ENCODE measurements at places on chromosomes 11 and 22.

DNA sequence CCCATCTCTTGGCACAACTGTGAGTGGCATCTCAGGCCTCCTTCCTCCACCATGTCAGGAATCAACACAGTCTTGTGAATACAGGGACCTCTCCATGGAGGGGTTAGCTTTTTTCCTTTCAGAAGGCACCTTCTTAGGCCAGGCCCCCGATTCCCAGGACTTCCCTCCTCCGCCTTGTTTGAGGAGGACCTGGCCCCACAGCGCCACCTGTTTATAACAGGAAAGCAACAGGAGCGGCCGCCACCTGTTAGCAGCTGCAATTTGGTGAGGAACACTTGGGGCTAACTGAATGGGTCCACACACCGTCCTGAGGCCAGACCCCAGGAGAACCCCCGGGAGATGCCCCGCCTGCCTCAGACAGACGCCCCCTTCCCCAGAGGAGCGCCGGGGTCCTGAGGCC is 3.8 kb upstream of the PKP3 start:
- DNase-seq, result no peak

- no peak for DNase-seq
Measured at GRCh38 chr22:40203572-40203971, 25.8 kb downstream of the TNRC6B start.

- no peak for DNase-seq
Measured at GRCh38 chr11:104897891-104898684, at the start of gene CASP12. Gene CASP12 (minus strand): TSS chr11:104898460.

DNA sequence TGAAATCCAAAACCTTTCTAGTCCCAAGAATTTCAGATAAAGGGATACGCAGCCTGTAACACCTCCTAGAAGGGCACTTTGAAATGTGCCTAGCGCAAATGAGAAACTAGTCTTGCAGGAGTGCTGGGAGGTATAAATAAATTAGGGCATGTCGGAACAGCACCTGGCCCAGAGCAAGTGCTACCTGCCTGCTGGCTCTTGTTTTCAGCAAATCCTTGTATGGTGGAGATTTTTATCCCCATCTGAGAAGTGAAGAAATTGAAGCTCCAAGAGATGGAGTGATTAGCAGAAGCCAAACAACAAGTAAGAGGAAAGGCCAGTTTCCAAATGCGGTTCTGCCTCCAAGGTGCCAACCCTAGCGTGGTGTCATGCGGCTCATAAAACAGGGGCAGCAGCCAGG is 36.7 kb upstream of the TFIP11 start:
- DNase-seq, result no peak

- no peak for DNase-seq
Measured at GRCh38 chr11:75815345-75816168, 547 bp downstream of the UVRAG start.

DNA sequence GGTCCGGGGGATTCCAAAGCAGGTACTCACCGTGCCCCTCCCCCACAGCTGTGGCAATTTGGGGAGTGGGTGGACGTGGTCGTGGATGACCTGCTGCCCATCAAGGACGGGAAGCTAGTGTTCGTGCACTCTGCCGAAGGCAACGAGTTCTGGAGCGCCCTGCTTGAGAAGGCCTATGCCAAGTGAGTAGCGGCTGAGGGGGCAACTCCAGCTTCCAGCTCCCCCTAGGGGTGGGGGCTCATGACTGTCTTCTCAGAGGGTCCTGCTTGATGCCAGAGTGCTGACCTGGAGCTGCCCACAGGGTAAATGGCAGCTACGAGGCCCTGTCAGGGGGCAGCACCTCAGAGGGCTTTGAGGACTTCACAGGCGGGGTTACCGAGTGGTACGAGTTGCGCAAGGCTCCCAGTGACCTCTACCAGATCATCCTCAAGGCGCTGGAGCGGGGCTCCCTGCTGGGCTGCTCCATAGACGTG is 4.2 kb downstream of the CAPN1 start:
- no peak for DNase-seq

GRCh38 chr11:125445731-125446130 is 50.3 kb downstream of the FEZ1 start:
- no peak for DNase-seq

- no peak for DNase-seq
Measured at GRCh38 chr11:8604078-8604723, 10.2 kb upstream of the STK33 start.

DNA sequence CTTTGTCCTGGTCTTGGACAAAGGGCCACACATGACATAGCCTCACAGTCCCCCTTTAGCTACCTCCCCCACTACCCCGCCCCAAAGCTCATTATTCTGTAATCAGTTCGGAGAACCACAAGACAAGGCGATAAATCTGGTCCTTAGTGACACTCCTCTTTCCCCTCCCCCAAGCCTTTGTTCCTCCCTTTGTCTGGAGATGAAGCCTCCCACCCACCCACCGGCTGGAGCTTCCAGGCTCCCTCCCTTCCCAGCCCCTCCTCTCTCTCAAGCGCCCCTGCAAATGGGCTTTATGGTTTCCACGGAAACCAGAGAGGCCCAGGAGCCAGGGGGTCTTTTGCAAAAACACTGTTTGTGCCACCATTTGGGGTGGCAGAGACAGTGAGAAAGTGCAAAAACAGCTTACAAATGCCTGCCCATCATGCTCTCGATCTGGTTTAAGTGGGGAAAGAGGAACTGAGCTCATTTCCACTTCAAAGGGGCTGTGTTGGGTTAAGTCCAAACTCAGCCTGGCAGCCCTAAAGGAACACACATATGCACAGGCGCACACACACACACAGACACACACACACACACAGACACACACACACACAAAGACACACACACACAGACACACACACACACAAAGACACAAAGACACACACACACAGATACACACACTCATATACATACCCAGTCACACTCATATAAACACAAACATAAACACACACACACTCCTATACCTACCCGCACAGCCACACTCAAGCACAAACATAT is 23.5 kb downstream of the APLNR start:
- DNase-seq, result no peak

DNA sequence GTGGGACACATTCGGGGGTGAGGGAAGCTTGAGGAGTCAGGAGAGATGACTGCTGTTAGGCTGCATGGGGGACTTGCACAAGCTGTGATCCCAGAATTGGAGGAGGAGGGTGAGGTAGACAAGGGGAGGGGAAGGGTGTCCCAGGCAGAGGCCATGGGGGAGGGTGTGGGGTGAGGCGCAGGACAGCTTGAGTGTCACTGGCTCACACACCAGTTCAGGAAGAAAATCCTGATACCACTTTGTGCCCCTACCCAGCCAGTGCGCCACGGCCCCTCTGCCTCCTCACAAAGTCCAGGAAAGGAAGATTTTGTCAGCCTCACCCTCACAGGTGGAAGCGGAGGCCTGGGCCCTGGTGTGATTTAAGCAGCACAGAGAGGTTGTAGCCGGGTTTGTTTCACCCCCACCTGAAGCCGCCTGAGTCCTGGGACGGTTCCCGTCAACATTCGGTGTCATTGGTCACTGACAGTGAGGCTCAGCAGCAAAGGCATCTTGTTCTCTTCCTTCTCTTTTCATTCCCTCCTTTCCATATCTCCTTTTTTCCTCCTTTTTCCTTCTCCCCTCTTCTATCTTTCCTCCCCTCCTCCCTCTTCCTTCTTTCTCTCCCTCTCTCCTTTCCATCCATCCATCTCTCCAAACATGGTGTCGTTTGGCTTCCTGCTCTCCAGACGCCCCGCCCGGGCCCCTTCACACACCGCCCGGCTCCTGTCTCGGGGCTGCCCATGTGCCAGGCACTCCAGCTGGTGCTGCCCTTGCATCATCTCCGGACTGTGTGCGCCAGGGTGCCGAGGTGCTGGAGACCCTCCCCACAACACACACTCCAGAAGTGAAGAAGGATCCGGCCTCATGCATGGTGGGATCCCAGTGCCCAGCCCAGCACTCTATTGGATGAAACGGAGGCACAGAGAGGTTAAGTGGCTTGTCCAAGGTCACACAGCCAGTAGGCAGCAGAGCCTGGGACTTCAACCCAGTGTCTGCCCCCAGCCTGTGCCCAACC is 89.3 kb downstream of the MPPED1 start:
- no peak for DNase-seq

DNA sequence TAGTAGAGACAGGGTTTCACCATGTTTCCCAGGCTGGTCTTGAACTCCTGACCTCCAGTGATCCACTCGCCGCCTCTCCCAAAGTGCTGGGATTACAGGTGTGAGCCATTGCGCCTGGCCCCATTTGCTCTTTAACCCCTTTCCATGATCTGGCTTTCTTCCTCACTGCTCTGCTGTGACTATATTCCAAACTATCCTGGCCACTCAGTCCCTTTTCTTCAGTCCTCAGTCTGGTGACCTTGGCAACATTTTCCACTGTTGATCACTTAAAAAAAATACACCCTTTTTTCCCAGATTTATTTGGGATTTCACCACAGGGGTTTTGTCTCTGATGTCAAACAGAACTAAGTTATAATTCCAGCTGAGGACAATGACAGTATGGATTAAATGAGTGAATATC is 24.5 kb downstream of the MMP20 start:
- DNase-seq, result no peak

- no peak for DNase-seq
Measured at GRCh38 chr11:76640501-76640900, 30.0 kb downstream of the LRRC32 start.

DNA sequence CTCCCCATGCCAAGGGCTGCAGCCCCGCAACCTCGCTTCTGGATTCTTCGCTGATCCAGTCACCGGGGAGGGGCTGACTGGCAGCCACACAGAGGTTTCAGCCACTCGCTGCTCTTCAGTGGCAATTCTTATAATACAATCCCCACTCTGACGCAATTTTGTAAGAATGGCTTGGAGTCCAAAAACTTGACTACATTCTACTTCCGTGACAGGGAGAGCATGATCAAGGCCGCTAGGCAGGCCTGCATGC is 14.9 kb downstream of the PPM1F start:
- DNase-seq, result no peak

DNA sequence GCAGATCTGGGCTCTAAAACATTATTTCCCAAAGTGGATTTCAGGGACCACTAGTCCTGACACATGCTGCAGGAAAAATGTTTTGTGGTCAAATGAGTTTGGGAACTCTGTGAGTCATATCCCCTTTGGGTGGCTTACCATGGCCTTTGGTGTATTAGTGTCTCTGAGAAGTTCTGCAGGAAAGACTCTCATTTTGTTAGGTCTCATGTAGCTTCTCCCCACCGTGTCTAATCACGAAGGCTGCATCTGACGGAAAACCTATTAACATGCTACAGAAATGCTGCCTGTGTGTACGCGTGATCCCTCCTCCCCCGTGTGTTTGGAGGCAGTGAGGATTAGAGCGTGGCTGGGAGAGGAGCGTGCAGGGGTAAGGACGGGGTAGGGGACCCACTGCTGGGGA is 191.7 kb downstream of the ST3GAL4 start:
- DNase-seq, result no peak

DNA sequence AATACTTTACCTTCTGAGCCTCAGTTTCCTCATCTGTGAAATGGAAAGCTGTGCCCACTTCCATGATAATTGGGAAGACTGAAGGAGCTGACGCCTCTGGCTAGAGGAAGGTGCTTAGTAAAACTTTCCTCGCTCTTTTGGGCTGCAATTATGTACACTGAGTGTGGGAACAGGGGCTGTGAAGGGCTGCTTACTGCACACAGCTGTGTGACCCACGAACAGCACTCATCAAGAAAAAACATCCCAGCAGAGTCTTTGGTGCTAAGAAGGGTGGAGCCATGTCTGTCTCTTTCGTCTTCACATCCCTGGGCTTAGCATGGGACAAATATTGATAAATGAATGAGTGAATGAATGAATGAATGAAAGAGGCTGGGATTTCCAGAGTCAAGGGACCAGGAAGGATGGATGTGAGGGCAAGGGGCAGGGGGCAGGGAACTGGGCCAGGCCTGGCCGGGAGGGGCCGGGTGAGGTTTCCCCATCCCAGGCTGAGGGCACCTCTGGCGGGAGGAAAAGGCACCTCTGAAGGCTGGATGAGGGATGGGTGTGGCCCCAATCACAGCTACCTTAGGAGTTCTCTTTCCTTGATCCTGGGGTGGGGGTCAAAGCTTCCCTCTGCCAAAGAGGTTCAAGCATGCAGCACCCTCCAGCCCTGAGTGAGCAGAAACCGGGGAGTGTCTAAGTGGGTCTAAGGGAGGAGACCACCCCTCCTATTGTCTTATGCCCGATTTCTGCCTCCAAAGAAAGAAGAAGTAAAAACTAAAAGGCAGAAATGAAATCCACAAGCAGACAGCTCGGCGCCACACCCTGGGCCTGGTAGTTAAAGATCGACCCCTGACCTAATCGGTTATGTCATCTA is 9.2 kb upstream of the CD5 start:
- DNase-seq, result no peak

GRCh38 chr11:117071344-117071787 is 26.9 kb downstream of the SIK3 start:
- no peak for DNase-seq

GRCh38 chr11:130246738-130247137 is 68.0 kb downstream of the ZBTB44 start:
- DNase-seq, result no peak

DNA sequence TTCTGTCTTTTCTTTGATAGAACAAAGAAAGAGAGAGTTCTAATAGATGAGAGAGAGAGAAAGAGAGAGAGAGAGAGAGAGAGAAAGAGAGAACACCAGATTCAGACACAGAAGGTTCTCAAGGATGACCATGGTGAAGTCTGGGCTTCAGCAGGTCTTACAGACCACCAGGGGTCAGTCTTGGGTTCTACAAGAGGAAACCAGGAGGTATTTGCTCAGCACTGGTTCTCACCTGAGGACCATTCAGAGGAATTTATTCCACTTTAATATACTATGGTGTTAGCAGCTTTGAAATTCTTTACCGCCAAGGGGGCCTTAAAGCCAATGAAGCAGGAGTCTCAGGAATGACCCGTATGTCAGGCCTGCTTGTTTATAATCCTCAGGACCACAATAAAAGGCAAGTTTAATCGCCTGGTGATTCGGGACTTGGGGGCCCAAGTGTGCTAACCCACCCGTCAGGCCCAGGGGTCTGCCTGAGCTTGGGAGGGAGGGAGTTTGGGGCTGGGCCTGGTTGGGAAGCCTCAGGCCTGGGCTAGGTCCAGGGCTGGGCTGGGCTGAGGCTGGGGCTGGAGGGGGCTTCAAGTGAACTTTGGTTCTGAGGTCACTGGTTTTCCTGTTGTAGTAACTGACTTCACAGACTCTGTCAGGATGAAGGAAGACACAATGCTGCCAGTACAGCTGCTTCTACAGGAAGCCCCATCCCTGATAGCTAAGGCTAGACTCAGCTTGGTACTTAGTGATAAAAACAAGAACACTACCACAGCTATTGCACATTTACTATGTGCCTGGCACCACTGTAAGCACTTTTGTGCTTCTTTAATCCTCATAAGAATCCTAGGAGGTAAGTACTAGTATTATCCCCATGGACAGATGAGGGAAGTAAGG is 179.2 kb upstream of the ZBED5 start:
- DNase-seq, result no peak

DNA sequence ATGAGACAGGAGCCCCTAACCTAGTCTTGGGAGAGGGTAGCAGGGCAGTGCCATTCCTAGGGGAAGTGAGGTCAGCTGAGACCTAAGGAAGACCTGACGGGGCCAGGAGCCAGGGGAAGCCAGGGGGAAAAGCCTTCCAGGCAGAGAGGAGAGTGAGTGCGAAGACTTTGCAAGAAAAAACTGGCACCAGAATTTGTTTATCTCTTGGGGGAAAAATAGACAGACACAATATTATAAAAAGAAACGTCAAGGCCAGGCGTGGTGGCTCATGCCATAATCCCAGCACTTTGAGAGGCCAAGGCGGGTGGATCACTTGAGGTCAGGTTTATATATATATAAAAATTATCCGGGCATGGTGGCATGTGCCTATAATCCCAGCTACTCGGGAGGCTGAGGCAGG is 26.9 kb upstream of the TESMIN start:
- no peak for DNase-seq

GRCh38 chr11:78345450-78345849 is 72.2 kb downstream of the GAB2 start:
- no peak for DNase-seq

GRCh38 chr11:17513853-17514252 is 30.4 kb downstream of the USH1C start:
- DNase-seq, result no peak

Measured in esophagus squamous epithelium (tissue), 5 donors.